ENCODE measurements at places on chromosomes 3 and 15.

- DNase-seq = no peak
Measured at GRCh38 chr3:21520106-21520963, 230.7 kb downstream of the ZNF385D start.

- DNase-seq = no peak
Measured at GRCh38 chr15:88747631-88748030, 55.6 kb upstream of the ACAN start.

GRCh38 chr3:144624656-144625055 is 653.0 kb downstream of the DIPK2A start:
- no peak for DNase-seq

DNA sequence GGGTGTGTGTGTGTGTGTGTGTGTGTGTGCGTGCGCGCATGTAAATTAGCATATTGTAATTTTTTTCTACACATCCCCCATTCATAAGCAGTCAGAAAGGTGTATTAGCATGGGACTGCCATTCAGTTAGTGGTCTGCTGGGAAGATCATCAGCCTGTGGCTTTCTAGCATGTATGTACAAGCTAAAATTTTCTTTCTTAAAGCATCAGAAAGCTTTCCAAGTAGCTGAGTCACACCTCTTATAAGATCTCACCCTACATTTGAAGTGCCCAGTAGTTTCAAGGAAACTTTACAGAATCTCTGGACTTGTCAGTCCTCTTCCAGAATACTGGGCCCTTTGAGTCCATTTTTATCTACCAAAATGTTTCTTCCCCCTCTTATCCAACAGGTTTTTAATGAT is 411.4 kb upstream of the TPRG1 start:
- no peak for DNase-seq

GRCh38 chr3:36514171-36514570 is 133.9 kb downstream of the STAC start:
- DNase-seq = no peak

DNA sequence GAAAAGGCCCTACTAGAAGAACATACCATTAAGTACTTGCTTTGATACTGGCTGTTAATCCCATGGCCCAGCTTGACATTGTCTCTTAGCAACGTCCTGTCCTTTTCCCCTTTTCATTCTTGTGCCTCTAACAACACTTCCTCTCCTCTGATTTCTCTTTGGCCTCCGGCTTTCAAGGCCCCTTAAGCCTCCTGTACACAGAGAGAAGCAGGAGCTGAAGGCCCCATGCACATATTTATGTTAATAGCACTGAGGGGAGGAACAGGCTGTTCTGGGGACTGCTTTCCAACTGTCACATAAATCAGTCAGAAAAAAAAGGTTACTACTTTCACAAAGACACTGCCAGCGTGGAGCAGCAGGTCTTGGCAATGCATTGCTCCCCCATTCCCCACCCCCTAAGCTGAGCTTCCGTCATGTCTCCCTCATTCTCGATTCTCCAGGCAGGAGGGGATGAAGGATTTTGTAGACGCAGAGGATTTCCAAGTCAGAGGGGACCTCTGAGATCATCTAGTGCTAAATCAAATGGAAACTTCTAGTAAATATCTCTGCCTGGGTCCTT is 257.4 kb upstream of the ADAMTS9 start:
- no peak for DNase-seq

DNA sequence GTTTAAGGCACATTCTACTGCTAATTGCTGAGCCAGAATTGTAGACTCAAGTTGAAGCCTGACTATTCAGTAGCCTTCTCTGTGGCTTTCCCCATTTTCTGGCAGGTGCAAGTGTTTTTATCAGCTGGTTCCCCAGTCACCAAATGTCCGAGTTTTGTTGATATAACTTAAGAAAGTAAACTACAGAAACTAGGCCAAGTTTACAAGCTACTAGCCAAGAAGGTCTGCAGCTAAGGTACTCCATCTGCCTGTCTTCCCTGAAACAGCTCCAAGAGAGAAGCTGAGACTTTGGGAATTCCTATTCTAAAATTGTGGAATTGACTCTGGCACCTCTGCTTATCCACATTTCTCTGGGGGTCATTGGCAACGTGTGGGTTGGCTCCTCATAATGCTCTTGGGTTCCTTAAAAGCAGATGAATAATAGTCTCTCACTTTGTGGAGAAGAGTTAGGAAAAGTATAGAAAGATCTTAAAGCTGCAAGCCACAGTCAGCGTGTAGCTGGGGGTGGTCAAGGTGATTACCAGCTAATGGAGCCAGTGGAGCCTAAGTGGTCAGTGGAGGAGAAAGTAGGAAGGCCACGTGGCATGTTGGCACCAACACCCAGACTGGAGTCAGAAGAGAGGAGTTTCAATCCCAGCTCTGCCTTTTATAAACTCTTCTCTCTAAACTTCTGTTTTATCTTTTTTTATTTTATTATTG is 128.8 kb downstream of the PEX5L start:
- DNase-seq = no peak

DNA sequence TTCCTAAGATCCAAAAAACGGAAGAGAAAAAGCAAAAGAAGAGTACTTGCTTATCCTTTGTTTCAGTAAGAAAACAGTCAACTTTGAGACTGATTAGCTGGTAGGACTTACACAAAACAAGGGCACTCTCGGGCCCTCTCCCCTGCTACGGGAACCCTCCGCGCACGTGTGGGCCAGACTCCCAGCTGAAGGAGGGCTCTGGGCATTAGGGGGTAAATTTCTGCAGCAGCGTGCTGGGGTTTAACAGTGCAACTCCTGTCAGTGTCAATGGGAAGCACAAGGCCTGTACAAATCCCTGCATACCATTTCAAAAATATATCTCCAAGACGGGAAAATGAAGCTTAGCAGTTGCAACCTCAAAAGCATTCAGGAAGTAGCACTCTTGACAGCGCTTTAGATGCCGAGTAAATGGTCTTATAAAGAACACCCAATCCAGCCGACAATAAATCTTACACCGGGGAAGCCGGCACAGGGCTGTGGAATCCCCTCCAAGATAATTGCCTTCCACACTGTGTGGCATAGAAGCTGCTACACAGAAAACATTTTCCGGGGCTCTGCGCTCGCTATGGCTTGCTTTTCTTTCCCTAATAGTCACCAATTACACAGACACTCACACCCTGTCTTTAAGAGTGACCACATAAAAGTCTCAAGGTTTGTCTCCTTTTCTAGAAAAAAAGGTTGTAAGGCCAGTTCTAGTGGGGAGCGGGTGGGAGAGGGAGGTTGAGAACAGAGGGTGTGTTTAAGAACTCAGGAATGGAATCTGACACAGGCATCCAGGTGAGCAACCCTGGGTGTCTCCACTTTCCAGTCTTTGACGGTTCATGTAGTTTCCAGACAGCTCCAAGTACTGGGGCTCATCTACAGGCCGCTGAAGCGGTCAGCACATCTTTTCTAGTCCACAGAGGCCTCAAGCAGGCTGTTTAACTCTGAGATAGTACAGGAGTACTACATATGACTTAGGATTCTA is 512.7 kb downstream of the FOXP1 start:
- DNase-seq = no peak

- peak; percentile 60 for DNase-seq
Measured at GRCh38 chr3:11379238-11379823, 107.1 kb downstream of the ATG7 start.

DNA sequence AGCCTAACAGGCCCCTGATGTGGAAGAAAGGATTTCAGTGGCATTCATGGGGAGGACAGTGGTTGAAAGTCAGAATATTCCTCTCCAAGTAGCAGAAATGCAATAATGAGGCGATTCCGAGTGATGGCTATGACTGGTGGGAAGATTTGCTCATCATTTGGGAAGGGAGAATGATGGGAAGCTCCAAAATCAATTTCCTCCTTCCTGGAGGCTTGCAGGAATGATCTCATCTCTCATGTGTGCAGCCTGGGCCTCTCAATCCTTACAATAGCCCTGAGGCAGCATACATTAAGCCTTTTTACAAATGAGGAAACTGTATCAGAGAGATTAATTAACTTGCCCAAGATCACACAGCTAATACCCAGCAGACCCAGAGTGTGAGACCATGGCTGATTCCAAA is 58.7 kb downstream of the BOC start:
- DNase-seq = no peak

DNA sequence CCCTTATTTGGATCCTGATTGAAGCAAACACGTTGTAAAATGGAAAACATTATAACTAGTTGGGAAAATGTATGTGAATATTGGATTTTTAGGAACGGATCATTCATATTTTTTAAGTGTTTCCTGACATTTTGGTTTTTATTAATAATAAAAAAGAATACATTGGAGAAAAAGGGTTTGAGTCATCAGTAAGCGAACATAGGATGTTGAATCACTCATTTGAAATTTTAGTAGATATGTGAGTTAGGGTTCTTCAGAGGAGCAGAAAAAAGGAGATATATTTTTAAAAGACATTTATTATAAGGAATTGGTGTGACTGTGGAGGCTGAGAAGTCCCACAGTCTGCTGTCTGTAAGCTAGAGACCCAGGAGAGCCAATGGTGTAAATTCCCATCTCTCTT is 258.5 kb downstream of the PTPRG start:
- DNase-seq = no peak

- no peak for DNase-seq
Measured at GRCh38 chr15:62464705-62465104, 299.6 kb upstream of the C2CD4B start.

- peak; percentile 66 for DNase-seq
Measured at GRCh38 chr15:69410248-69410874, 3.8 kb upstream of the KIF23 start.

GRCh38 chr3:12384451-12385233 is 95.8 kb downstream of the PPARG start:
- DNase-seq = no peak

DNA sequence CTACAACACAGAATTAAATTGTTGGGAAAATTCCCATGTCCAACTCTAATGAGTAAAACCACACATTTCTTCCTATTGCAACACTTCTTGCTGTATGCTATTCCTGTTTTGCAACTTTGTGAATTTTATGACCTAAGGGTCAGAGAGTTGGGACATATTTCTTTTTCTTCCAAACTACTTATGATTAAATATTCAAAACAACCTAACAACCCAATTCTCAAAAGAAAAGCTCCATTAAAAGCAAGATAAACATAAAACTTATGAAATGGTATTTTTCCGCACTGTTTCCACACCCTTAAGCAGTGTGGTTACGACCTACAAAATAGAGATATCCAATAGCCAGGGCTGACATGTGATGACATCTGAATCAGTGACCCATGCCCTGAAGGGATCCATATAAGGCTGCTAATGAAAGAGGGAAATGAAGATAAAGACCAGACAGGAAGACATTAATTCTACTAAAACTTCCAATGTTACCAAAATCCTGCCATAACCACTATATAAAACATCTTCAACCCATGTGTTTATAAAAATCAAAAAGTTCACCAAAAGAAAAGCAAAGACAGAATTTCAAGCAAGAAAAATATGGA is 45.6 kb downstream of the DMXL2 start:
- no peak for DNase-seq

DNA sequence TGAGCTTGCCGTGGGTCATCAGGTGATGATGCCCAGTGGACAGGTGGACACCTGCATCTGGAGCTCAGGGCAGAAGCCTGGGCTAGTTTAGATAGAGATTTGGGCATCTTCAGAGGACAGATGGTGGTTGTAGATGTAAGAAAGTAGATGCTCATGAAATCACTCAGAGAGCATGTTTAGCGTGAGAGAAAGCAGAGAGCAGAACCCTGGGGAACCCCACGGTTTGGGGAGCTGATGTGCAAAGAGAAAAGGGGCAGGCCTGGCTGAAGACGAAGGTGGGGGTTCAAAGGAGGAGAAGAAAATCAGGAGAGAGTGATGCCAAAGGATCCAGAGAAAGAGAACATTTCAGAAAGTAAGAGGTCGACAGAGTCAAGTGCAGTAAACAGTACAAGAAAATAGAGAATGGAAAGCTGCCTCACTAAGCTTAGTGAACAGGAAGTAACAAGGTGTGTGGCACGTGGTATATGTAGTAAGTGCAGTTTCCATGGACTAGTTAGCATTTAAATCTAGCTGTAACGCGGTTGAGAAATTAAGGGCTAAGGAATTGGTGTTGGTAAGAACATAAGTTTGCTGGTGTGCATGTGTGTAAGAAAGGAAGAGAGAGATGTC is 13.5 kb downstream of the TIGIT start:
- no peak for DNase-seq
